Fibroblast of the conjunctiva (primary cell): ENCODE measurements at places on chromosomes 5 and 9.

DNA sequence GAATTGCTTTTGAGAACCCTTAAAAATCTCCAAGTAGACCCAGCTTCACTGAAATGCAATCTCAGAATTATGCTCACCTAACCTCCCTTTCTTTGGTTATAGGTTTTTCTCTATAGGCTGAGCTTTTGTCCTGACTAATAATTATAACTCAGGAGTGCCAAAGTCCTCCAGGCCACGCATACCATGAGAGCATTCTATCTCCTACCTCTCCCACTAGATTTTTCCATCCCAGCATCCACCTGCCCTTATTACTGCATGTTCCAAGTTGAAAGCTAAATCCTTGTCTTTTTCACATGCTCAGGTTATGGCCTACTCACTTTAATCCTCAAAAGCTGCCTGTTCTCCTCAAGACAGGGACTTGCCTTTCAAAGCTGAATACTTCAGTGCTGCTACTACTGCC, 22.1 kb downstream of the ZNF346 start:
- DNase-seq, result no peak

- no peak for DNase-seq
These were observed 4.3 kb downstream of the EEIG1 start for GRCh38 chr9:127976498-127976897.

DNA sequence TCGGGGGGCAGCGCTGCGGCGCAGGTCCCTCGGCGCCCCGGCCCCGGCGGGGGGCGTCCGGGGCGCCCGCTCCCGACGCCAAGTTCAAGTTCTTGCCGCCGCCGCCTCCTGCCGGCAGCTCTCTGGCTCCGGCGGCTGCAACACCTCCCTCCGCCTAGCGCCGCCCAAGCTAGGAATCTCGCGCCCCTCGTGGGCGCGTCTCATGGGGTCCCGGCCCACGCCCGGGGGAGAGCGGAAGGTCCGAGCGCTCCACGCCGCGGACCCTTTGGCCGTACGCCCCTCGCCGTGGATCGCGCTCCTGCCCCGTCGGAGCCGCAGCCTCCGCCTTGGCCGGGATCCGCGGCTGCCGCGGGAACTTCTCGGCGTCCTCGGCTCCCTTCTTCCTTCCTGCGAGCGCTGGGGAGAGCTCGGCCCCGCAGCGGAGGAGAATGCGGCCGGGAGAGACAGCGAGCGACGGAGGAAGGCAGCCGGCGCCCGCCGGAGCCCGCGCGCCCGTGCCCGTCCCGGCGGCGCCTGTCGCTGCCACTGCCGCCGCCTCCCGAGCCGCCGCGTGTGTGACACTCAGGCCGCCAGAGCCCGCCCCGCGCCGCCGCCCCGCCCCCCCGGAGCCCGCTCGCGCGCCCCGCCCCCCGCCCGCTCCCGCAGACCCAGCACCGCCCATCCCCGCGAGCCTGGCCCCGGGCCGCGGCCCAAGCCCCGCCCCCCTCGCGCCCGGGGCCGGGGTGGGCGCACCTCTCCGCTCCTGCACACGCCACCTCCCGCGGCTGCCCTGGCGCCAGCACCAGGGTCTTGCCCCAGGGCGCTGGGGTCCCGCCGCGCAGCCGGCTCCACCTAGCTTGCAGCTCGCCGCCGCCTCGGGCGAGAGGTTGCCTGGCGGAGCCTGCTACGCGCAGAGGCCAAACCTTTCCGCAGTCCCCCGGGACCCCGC, at the start of gene SHB:
TSS of gene SHB (minus strand) at position 527 of the 928 bp plus-strand sequence. CDS start 582 bp downstream, outside the sequence.
- DNase-seq, result no peak

GRCh38 chr9:134630861-134631260, 10.7 kb upstream of the COL5A1 start:
- DNase-seq, result no peak

- no peak for DNase-seq
These were observed 52.9 kb downstream of the CETN3 start for GRCh38 chr5:90356622-90357021.

GRCh38 chr9:129567842-129568559, 52.9 kb downstream of the C9orf50 start:
- no peak for DNase-seq

DNA sequence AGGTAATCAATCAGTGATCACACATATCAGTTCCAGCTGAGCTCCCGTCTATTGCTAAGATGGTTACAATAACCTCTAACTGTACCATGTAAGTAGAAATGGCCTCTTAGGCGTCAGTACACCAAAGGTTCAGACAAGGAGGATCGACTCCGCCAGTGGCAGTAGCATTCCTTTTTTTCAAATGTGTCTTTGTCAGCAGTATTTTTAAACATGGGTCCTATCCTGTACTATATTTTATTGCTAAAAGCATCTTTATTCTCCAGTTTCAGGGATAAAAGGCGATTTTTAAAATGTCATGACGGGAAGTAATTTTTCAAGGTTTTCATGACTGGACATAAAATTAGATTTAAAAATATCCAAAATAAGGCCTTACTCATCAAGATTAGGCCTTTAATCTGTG, 64.8 kb upstream of the TBCA start:
- DNase-seq, result no peak

DNA sequence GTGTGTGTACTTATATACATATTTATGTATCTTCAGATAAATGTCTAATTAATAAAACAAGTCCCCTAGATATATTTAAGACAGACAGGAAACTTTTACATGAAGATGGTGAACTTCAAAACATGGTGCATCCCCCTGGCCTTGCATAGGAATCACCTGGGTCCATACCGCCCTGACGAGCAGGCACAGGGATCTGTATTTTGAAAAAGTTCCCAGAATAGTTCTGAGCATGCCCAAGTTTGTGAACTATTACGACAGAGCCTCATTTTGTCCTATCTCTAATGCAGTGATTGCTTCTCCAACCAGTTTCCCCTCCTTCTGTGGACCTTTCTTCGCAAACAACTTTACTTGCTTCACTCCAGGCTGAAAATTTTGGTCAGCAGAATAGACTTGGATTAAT, 98.1 kb downstream of the APBA1 start:
- no peak for DNase-seq

- DNase-seq, result no peak
These were observed 1634.9 kb upstream of the NUDT12 start for GRCh38 chr5:105197531-105197930.

DNA sequence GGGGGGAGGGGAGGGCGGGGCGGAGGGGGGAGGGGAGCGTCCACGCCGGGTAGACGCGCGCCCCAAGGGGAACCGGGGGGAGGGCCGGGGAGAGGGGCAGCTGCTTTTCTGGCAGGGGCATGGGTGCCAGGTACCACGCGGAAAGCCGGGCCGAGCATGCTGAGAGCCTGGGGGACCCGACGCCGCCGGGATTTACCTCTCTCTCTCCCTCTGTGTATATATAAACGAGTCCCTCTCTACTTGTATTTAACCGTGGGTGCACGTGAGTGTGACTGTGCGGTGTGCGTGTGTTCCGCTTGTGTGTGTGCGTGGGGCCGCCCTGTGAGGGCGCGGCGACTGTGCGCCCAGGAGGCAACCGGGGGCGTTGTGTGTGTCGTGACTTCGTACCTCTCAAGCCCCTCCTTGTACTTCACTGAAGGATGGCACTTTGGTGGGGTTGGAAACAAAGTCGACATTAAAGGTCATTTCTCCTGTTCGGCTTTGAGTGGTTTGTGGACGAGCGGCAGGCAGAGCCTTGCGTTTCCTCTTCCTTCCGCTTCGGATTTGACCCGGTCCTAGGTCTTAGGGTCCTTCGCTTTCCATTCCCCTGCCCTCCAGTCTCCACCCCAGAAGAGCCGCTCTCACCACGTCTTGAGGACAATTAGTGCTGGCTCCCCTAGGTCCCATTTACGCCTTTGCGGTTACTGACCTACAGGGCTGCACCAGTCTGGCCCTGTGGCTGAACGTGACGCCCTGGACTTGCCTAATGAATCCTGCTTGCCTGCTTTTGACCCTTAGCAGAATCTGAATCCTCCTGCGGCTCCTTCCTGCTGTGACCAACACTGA, 36.2 kb upstream of the TTC1 start:
- no peak for DNase-seq

- DNase-seq, result no peak
These were observed 167.9 kb upstream of the PANK3 start for GRCh38 chr5:168746893-168747640.

GRCh38 chr5:96312383-96312782, 120.7 kb downstream of the PCSK1 start:
- DNase-seq, result no peak

- DNase-seq, result no peak
These were observed 10.1 kb upstream of the TRAF1 start for GRCh38 chr9:120936764-120937122.

DNA sequence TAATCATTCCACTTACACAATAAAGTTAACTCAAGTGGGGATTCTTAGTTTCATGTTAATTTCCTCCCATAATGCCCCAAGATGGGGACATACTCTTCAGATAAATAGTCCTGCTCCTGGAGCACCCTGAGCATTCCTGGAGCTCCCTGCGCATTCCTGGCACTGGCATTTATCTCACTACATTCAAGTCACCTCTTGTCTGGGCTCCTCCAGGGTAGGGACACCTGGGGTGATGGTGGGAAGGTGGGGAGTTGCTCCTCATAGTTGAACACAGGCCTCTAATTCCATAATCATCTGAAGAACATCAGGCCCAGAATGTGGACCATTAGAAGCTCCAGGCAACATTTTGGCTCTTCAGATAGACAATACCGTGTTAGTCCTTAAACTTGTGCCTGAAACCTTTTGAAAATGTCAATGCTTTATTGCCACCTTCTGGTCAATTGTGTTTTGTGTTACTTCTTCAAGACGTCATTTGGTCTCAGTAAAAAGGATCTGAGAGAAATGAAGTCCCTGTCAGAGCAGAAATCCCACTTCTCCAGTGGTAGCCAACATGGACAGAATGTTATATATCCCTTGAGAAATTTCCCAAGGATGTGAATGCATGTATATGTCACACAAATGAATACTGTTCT, 14.2 kb upstream of the AGGF1 start:
- peak; percentile 53 for DNase-seq

GRCh38 chr5:41526699-41527098, 16.3 kb upstream of the PLCXD3 start:
- no peak for DNase-seq

DNA sequence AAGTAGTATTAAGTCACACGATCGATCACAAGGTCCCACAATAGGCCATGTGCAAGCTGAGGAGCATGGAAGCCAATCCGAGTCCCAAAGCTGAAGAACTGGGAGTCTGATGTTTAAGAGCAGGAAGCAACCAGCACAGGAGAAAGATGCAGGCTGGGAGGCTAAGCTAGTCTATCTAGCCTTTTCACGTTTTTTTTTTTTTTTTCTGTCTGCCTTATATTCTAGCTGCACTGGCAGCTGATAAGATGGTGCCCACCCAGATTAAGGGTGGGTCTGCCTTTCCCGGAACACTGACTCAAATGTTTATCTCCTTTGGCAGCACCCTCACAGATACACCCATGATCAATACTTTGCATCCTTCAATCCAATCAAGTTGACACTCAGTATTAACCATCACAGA, 6.5 kb downstream of the PPIP5K2 start:
- DNase-seq, result no peak

- DNase-seq, result peak; percentile 37
These were observed 1.2 kb downstream of the FBXO10 start for GRCh38 chr9:37575001-37575400.

- no peak for DNase-seq
These were observed 600.2 kb upstream of the CCNG1 start for GRCh38 chr5:162837155-162837554.

DNA sequence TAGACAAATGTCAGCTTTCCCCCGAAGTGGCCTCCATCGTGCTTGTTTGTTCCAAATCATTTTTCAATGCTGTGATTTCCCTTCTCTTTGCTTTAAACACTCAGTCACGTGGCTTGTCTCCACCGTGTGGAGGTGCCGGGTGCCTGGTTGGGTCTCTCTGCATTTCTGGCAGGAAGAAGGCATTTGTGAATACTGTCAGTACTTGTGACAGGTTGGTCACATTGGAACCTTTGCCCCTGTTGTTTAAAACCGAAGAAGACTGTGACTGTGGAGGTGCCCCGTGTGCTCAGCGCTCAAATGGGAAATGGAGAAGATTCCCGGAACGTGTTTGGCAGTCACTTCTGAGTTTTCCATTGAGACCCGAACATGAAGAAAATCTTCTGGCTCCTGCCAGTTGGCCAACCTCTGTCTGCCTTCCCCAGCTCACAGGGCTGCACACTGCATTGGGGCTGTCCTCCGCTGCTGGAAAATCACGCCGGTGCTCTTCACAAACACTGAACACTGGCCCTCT, 74.6 kb downstream of the LMNB1 start:
- DNase-seq, result no peak

DNA sequence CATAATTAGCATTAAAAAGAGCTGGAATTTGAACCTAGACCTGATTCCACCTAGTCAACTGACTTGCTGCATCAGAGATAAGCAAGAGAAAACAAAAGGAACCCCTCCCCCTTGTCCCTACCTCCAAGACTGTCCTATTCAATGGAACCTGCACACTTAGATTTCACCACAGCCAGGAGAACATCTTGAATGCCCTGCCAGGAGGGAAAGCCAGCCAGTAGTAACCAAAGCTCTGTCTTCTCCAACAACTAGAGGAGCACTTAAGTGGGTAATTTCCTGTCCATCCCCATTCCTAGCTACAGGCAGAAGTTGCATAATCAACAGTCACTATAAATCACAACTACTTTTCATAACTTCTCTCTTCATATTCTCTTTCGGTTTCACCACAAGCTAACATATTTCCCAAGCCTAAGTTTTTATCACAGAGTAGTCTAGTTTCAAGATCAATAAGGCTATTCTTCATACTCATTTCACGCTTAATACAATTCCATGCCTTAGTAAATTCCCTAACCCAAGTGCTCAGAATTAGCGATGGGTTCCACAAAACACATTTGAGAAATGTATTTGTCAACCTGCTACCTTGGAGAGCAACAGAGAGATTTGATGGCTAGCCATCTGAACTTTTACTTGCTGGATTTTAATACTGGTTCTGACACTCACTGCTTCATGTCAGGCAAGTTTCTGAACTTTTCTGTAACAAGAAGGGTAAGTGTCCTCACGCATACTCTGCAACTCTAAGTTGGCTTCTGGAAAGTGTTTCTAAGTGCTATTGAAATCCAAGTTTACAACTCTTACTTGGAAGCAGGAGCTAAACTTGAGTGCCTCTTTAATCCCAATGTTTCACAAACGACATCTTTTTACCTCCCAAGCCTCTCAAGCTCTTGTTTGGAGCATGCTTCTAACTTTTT, 2.0 kb downstream of the DENND1A start:
- DNase-seq, result no peak

DNA sequence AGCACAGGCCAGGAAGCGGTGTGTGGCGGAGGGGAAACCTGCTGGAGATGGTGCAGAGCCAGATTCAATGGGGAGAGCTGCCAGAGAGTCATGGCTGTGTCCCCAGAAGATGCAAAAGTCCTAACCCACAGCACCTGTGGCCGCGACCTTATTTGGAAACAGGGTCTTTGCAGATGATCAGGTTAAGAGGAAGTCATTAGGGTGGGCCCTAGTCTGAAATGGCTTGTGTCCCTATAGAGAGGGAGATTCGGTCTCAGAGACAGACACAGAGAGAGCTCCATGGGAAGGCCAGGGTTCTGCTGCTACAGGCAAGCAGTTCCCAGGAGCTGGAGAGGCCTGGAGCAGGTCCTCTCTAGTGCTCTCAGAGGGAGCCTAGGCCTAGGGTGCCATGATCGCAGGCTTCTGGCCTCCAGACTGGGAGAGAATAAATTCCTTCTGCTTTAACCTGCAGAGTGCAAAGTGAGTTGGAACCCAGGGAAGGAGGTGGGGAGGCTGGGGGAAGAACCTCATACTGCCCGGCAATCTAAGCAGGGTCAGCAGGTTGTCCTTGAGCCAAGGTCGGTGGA, 1.9 kb upstream of the LPCAT1 start:
- DNase-seq, result no peak
